ENCODE measurements at places on chromosomes 11 and 22. TPM values are rescaled to one million over a fixed set of nuclear protein-coding genes. Genes with fewer than 3 reads are reported as not detected.

- no peak for DNase-seq
These were observed 42.4 kb upstream of the RASD2 start for GRCh38 chr22:35498026-35498800.

DNA sequence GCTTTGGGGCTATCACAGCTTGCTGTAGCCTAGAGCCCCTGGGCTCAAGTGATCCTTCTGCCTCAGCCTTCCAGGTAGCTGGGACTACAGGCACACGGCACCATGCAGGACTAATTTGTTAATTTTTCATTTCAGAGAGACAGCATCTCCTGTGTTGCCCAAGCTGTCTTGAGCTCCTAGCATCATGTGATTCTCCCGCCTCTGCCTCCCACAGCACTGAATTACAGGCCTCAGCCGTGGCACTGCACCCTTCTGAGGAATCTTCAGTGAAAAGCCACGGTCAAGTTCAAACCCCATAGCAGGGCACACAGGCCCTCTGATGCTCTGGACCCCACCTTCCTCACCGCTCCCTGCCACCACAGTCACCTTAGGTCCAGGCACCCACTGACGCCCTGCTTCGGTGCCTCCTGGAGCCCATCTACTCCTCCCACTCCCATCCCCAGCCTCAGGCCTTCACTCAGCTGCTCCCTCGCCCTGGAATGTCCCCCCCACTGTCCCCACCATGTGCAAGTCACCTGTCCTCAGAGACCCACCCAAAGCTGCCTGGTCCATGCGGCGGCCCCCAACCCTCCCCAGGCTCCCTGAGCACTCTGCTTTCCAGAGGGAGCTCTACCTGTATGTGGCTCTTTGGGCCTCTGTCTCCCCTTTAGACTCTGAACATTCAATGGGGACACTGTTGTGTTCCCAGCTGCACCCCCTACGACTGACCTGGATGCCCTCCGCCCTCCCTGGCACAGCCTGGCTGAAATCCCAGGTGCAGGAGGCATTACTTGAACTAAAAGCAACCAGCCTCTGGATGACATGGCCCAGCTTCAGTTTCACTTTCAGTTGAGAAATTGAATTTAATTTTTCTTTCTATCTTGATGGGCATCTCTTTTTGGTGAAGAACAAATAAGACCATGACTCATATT, 1.6 kb downstream of the APOL2 start:
- peak; percentile 64 for DNase-seq

GRCh38 chr11:105548359-105548758, 61.5 kb upstream of the GRIA4 start:
- no peak for DNase-seq

GRCh38 chr22:21025763-21026755, 6.3 kb downstream of the SLC7A4 start:
- no peak for DNase-seq

GRCh38 chr11:20315800-20316199, 47.7 kb upstream of the HTATIP2 start:
- DNase-seq, result no peak

GRCh38 chr11:83583757-83584366, 297.7 kb upstream of the CCDC90B start:
- no peak for DNase-seq

- DNase-seq, result no peak
These were observed 69.1 kb downstream of the LDLRAD3 start for GRCh38 chr11:36012979-36013378.

- DNase-seq, result peak; percentile 87
These were observed 4.5 kb downstream of the NEAT1 start for GRCh38 chr11:65426839-65427690.

- no peak for DNase-seq
These were observed 119.9 kb upstream of the RASSF10 start for GRCh38 chr11:12889243-12889642.

DNA sequence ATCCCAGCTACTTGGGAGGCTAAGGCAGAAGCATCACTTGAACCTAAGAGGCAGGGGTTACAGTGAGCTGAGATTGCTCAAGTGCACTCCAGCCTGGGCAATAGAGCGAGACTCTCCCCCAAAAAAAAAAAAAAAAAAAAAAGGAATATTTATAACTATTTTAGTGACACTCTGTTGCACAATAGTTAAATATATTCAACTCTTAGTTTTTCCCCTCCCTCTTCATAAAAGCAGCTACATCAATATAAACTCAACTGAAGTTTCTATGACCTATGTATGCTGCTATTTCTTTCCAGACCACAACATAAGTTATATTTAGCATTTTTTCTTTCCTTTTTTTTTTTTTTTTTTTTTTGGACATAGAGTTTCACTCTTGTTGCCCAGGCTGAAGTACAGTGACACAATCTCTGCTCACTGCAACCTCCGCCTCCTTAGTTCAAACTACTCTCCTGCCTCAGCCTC, 19.2 kb downstream of the CELF1 start:
- no peak for DNase-seq

DNA sequence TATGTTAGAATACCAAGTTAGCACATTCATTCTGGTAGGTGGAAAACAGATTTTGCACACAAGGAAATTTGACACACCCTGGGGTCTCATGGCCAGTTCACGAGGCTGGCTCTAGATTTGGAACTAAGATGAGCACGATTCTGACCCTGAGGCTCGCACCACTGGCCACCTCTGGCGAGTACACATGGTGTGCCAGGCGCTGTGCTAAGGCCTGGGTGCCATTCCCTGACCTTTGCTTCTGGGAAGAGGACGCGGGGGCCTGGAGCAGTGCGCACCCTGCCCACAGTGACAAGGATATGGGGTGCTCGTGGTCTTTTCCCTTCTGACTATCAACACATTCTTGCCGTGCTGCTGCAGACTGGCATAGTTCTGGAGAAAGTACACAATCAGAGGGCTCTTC, 29.5 kb upstream of the DMC1 start:
- DNase-seq, result no peak

- DNase-seq, result no peak
These were observed 72.3 kb upstream of the POU2AF2 start for GRCh38 chr11:111173221-111173620.

DNA sequence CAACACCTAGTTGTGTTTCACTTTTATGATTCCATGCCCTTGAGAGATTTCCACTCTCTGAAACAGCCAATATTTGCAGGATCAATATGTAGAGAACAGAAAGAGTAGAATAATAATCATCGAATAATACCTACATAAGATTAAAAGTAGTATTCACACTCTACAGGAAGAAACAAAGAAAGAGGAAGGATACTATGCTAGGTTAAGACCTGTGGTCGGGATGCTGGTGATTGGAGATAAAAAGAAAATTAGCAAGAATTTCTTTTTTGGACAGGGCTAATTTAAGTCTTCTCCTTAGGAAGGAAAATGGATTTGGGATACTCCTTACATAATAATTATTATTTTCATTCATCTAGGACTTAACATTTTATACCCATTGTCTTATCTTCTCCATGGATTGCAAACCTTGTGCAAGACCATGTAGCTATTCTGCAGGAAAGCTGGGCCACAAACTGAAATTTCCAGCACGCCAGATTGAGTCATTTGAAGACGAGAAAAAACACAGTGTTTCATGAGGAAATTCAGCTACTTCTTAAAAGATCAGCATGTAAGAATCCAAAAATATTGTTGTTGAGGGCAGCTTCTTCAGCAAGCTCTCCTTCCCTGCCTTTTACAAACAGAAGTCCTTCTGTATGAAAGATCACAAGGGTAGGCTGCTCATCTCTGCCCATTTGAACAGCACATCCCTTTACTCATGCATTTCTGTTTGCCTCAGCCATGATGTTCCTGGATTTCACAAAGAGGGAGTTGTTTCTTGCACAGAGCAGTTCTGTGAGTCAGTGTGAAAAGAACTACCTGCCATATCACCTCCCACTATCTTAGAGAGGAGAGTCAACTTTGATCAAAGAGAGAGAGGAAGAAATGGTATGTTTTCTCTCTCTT, 90.7 kb downstream of the FAM76B start:
- DNase-seq, result no peak

DNA sequence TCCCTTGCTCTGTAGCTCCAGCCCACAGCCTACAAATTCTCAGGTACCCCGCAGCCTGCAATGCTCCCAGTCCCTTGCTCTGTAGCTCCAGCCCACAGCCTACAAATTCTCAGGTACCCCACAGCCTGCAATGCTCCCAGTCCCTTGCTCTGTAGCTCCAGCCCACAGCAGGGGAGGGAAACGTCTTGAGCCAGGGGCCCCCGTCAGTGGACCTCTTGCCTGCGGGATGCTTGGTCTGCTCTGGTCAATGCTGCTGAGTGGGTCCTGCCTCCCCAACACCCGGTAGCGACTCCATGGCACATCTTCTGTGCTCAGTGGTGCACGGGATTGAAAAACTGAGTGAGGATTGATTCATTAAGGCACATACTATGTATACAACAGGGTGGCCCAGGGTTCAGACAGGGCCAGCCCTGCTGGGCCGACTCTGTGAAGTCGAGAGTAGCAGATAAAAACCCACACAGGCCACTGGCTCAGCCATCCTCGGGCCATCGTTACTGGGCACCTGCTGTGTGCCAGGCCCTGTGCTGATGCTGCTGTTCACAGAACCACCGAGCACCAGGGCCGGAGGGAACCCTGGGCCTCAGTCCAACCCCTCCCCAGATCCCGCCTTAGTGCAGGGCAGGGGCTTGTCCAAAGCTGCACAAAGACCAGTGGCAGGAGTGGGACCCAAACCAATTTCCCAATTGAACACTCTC, 69.7 kb downstream of the MYO7A start:
- DNase-seq, result no peak

GRCh38 chr11:73192272-73192671, 25.8 kb upstream of the P2RY2 start:
- DNase-seq, result no peak

DNA sequence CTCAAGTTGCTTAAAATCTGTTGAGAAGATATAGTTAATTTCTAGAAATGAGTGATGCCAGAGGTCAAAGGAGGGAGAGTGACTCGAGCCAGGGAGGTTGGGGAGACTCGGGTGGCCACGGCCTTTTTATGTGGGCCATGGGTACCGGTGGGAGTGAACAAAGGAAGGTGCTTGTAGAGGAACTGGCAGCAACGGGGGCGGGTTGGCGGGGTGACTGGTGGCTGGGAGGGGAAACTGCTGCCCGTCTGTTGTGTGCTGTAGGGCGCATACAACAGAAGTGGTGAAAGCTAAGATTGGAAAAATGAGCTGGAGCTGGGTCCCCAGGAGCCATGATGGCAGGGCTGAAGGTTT, 5.4 kb downstream of the DAGLA start:
- DNase-seq, result no peak

DNA sequence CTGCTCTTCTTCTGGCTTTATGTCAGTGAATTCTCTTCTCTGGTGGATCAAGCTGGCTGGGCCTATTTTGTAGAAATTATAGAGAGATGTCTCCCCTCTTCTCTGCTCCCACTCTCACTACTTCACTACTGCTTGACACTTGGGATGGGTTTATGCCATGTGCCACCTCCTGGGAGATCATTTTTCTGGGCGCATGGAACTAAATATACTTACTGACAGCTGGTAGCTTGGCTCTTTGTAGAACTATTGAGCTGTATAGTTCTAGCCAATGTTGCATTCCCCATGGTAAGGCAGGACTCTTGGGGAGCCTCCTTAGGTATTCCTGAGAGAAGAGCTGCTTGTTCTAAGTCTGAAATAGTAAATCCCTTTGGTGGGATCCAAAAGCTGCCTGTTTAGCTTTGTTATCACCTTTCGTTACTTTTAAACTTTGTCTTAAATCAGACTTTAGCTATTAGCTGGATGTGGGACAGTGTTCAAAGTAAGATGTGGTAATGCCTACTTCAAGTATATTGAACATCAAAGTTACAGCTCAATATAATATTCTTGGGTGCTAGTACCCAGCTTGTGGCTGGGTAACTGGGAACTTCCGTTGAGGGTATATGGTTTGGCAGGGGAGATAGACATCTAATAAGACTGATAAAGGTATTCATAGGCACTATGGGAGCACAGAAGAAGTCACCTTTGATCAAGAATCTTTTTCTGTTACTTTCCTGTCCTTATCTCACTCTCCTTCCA, 87.5 kb upstream of the RRM1 start:
- DNase-seq, result no peak

- no peak for DNase-seq
These were observed 64.4 kb downstream of the INSC start for GRCh38 chr11:15179167-15179566.

DNA sequence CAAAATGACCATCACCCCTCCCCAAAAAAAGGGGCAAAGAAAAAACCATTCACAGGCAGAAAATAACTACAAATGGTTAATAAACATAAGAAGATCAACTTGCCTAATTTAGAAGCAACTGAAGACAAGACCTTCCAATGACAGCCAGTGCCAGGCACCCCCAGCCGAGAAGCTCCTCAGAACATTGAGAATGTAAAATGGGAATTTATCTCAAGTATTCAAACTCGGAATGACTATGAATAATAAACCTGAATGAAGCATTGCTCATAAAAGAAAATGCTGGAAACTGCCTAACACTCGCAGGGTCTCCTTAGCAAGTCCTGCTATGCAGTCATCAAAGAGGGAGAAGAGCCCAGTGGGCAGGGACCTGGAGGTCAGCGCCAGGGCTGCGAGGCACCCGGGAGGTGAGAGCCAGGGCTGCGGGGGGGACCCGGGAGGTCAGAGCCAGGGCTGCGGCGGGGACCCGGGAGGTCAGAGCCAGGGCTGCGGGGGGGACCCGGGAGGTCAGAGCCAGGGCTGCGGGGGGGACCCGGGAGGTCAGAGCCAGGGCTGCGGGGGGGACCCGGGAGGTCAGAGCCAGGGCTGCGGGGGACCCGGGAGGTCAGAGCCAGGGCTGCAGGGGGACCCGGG, 23.2 kb upstream of the MOB2 start:
- DNase-seq, result no peak

Gene FAR1
- total RNA-seq, result 29.7 TPM

Gene FGF4
- not detected for total RNA-seq

Gene RASL10A
- total RNA-seq, result 3.0 TPM

Gene KRTAP5-9
- total RNA-seq, result not detected

Gene CCDC81
- total RNA-seq, result 49.2 TPM

Gene FJX1
- total RNA-seq, result 36.5 TPM

Gene CCS
- total RNA-seq, result 230 TPM

Gene ARHGAP8
- 15.7 TPM for total RNA-seq

Gene FAM227A
- 0.41 TPM for total RNA-seq

Gene CDON
- 12.7 TPM for total RNA-seq

Gene OR6T1
- total RNA-seq, result not detected

Gene CTSW
- not detected for total RNA-seq

Gene SEZ6L
- total RNA-seq, result not detected

Gene PMM1
- 21.8 TPM for total RNA-seq

Gene BTBD18
- not detected for total RNA-seq

Gene ANO1
- not detected for total RNA-seq

Gene SYT9
- total RNA-seq, result 2.0 TPM

Data from G401 (cell line).